Erythroblast (primary cell): ENCODE measurements at places on chromosomes 4 and X.
A peak's percentile ranks its signal among the peaks of the same experiment; 100 is the strongest.

GRCh38 chr4:109395694-109396093 is 37.9 kb upstream of the SEC24B start:
- DNase-seq = no peak

- DNase-seq = no peak
Measured at GRCh38 chr4:186826846-186827533, 103.3 kb upstream of the FAT1 start.

GRCh38 chr4:6231663-6232165 is 31.4 kb upstream of the JAKMIP1 start:
- DNase-seq = no peak

- peak; percentile 57 for DNase-seq
Measured at GRCh38 chr4:78667764-78668163, 108.4 kb upstream of the BMP2K start.

- no peak for DNase-seq
Measured at GRCh38 chrX:152872522-152872921, 25.3 kb upstream of the ZNF185 start.

GRCh38 chr4:142959173-142959572 is 113.1 kb upstream of the INPP4B start:
- no peak for DNase-seq

DNA sequence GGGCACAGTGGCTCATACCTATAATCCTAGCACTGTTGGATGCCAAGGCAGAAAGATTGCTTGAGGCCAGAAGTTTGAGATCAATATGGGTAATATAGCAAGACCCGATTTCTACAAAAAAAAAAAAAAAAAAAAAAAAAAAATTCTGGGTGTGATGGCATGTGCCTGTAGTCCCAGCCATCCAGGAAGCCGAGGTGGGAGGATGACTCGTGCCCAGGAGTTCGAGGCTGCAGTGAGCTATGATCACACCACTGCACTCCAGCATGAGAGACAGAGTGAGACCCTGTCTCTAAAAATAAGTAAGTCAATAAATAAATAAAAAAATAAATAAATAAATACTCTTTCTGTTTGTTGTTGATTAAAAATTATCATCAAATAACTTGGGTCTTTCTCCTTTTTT is 62.4 kb upstream of the BMPR1B start:
- DNase-seq = no peak

DNA sequence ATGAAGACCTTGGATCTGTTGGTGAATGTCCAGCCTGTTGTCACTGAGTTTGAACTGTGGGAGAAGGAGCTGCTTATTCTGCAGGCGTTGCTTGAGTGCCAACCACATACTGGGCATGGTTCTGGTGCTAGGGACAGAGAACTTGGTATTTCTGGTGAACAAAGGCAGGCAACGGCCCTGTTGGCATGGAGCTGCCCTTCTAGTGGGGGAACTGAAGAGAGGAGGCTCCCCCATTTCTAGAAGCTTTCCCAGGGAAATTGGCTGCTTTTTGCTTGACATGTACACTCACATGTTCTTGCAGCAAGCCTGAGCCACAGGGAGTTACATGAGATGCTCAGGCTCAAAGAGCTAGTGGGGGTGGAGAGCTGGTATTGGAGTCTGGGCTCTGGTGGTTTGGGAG is 8.9 kb upstream of the CD38 start:
- no peak for DNase-seq

DNA sequence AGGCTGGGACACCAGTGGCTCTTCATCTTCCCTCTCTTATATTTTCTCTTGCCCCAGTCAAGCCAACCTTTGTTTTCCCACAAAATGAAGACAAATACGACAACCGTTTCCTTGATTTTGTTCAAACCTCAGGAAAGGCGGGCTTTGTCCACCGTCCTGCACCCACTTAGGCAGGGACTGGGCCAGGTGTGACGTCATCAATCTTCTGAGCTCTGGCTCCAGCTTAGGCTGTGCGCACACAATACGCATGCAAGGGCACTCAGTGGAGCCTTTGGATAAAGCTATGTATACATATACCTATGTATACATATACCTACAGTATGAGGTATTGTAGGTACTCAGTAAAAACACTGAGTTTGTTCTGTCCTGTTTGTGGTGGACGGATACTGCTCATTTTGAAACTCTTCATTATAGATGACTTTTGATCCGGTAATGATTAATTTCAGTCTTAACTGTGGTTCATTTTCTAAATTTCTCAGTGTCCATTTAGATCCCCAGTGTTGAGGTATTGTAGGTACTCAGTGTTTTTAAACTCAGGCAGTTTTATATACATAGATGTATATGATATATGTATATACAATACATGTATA is 194.9 kb downstream of the MGST2 start:
- DNase-seq = no peak

DNA sequence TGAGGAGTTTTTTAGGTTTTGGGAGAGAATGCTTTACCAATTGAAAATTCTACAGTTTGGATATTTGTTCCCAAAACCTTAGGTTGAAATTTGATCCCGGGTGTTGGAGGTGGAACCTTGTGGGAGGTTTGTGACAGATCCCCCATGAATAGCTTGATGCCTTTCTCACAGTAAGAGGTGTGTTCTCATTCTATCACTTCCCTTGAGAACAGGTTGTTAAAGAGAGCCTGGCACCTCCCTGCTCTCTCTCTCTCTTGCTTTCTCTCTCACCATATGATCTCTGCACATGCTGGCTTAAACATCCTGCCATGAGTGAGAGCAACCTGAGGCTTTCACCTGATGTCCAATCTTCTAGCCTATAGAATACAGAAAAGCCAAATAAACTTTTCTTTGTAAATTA is 1475.5 kb upstream of the AGA start:
- DNase-seq = no peak

DNA sequence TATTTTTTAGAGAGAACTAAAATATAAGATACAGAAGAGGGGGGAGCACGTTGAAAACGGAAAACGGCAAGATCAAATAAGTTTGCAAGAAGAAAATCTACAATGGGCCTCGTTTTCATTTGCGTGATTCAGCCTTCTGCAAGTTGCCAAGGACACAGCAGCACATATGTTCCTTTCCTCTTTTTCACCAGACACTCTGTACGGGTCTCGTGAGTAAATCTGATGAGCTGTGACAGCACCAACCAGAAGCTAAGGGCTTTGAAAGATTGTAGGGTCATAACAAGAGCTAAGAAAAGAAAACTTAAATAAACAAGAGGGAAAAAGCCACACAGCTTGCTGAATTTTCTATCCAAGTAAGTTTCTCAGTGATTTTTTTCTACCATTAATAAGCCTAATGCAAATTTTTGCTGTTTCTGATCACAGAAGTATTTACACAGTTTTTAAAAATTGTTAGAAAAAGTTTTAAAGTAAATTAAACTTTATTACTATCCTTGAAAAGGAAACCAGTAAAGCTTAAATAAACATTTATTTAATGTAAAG is 63.4 kb downstream of the SCML2 start:
- DNase-seq = no peak

DNA sequence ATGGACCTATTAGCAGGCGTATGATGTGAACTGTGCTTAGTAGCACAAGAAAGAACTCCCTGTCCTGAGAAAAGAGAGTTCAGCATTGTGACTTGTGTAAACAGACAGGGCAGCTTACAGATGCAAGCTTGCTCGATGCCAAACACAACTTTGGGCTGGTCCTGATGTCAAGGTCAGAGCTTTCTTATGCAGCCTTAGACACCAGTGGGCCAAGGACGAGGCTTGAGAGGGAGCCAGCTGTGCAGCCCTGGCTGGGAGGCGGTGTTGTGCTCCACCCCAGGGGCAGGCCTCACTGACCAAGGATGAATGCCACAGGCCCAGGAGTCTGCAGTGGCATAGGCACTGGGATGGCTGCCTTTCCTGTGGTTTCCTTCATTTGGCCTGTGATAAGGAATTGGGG is 35.4 kb downstream of the JADE1 start:
- no peak for DNase-seq

DNA sequence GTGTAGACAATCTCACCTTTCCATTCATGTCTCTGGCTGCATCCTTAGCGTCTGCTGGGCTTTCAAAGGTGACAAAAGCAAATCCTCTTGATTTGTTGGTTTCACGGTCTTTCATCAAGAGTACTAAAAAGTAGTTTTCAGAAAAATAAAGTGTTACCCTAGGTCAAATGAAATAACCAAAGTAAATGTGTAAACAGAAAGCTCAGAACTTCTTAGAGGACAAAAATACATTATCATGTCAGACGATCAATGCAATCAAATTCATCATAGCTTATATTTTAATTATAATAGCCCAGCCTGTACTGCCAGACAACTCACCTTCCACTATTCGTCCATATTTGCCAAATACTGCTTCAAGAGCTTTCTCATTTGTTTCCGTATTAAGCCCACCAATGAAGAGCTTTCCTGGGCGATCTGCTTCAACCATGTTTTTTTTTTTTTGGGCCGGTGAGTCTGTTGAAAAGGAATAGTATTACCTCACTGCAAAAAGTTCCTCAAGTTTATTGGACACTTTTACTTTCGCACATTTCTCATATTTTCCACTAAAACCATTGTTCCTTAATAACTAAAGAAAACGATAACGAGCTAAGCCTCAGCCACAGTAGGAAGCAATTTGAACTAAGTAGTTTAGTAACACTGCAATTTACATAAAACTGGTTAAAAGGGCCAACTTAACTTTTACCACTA is 1.4 kb downstream of the RBMX start:
- DNase-seq = peak; percentile 62

DNA sequence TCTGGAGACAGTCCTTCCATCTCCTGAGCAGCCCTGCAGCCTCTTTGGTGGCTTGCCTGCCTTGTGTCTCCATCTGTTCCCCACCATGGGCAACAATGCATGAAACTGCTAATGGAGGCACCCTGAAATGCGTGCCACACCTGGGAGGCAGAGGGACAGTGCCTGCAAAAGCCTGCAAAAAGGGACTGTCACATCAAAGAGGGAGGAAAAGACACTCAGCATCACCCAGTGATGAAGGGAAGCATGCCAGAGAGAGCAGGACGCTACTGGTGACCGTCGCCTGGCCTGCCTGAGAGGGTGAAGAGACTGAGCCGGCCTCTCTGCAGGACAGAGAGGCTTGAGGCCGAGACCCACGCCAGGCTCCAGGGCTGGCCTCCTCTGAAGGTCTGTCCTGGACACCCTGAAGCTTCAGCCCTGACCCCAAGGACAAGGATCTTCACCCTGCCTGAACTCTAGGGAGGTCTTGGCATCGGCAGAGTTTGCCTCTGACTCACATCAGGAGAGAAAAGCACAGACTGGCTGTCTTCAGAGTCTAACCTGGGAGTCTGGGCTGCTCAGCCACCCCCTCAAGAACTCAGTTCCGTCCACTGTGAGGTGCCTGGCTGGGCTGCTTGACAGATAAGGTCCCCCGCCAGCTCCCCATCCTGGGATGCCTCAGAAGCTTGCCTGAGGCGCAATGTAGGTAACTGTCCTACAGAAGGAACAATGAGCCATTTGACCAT is 8.1 kb downstream of the ACSL1 start:
- no peak for DNase-seq

- no peak for DNase-seq
Measured at GRCh38 chrX:16662402-16662801, 12.4 kb downstream of the S100G start.

DNA sequence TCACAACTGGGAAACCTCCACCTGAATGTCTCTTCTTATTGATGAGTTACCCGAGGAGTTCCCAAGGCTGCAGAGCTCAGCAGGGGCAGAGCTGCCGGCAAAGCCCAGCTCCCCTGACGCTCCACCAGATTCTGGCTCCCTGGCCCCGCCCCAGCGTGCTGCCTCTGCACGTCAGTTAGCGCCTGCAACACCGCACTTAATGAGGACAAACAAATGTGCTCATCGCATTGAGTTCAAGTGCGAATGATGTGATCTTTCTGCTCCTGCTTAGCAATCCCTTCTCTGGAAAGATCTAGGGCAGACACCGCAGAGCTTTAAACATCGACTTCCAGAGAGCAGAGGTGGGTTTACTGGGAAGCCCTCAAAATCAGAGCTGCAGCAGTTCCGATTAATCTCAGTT is 55.5 kb upstream of the FBXW7 start:
- peak; percentile 38 for DNase-seq

GRCh38 chrX:38570396-38570795 is 9.1 kb downstream of the TSPAN7 start:
- no peak for DNase-seq

DNA sequence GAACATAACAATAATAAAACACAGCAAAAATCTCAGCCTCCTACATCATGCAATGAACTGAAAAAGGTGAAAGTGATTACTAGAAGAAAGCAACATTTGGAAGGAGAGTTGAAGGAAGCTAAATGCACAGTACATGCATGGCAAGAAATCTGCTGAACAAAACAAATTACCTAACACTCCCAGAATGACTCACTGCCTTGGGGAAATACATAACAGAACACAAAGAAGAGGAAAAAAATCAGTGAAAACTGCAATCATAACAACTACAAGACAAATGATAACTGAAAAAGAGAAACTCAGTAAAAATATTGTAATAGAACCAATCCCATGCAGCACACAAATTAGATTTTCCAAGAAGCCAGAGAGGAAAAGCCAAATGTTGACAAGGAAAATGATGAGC is 1513.2 kb downstream of the ARAP2 start:
- DNase-seq = no peak

GRCh38 chr4:168092176-168092712 is at the start of gene ANXA10:
Gene ANXA10 (plus strand): TSS chr4:168092537. CDS start chr4:168092701, 164 bp downstream.
- DNase-seq = no peak

GRCh38 chr4:145795521-145795920 is 115.6 kb downstream of the C4orf51 start:
- no peak for DNase-seq

DNA sequence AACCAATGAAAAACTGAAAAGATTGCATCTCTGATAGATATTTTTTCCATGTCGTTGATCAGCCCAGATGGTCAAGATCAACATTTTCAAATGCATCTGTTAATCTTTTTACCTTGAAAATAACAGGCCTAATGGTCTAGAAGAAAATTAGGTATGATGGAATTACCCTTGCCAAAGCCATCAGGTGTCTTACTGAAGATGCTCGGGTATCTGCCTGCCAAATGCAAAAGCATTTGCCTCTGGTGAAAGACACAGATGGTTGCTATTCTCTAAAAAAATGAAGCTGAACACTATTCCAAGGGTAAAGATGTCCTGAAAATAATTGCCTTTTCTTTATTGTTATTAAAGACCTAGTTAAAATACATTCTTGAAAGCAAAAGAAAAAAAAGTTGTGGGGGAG is 126.0 kb downstream of the FNIP2 start:
- DNase-seq = no peak

DNA sequence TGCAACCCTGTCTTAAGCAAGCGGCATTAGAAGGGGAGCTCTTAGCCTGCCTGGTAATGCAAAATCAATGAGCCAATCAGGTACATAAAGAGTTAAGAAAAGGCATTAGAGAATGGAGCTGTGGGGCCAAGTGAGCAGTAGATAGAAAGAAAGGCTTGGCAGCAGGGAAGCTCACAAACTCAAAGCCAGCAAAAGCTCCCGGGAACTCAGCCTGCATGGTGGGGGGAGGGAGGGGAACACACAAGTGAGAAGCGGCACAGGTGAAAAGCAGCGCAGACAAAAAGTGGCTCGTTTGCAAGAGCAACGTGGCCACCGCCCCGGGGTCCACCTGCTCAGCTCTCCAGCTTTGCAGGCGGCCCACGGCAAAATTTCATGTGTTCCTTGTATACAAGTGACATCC is 818.5 kb downstream of the FAM133A start:
- no peak for DNase-seq

GRCh38 chr4:115126491-115126890 is 13.1 kb upstream of the NDST4 start:
- no peak for DNase-seq
